ENCODE measurements at places on chromosomes 2 and 18.

DNA sequence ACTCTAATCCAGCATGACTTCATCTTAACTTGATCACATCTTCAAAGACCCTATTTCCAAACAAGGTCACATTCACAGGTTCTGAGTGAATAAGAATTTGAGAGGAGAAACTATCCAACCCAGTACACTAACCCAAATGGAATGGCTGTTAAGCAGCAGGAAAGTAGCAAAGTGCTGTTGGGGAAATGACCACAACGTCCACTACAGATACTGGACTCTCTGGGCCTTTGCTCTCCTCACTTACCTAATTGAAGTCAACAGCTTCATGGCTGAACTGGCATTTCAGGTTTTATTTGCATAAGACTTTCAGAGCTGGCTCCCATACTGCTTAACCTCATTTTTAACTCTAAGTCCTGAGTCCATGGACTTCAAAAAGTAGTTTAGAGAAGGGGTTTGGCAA lies 38.0 kb upstream of the ACVR2A start:
- no peak for DNase-seq

GRCh38 chr2:63096491-63096890 lies 45.9 kb downstream of the OTX1 start:
- DNase-seq = no peak

- DNase-seq = no peak
These were observed 29.7 kb upstream of the APCDD1 start for GRCh38 chr18:10424585-10425307.

- no peak for DNase-seq
These were observed 397.3 kb downstream of the ARHGAP15 start for GRCh38 chr2:143526498-143526897.

Measured in RKO (cell line).